Fibroblast of mammary gland (primary cell): ENCODE measurements at places on chromosomes 7 and 10.
A peak's percentile ranks its signal among the peaks of the same experiment; 100 is the strongest.

- no peak for DNase-seq
Observed at GRCh38 chr10:31612082-31612481, 293.1 kb downstream of the ZEB1 start.

GRCh38 chr10:8066797-8067196, 12.3 kb downstream of the GATA3 start:
- no peak for DNase-seq

GRCh38 chr7:26657206-26657641, 207.2 kb downstream of the SKAP2 start:
- DNase-seq = no peak

DNA sequence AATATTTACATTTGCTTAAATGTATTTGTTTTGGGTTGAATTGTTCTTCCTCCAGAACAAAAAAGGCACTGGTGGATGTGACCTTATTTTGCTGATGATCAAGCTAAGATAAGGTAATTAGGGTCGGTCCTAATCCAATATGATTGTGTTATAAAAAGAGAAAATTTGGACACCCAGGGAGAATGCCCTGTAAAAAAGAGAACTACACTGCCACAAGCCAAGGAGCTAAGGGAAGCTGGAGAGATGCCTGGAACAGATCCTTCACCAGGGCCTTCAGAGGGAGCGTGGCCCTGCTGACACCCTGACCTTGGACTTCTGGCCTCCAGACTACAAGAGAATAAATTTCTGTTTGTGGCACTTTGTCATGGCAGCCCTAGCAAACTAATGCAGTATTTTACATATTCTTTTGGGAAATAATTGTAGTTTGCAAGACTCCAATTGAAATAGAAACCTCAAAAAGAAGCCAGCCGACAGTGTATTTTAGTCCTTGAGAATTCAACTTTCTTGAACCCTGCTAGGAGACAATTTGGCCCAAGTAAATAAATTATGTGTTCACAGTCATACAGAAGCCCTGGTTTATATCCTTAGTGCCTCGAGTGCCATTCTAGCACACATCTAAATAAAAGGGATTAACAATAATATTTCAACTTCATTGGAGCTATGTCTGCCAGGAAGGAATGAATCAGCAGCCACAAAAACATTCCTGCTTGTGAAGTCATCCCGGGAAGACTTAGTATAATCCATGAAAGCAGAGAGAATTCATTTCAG, 164.6 kb downstream of the PKD1L1 start:
- DNase-seq = peak; percentile 96

DNA sequence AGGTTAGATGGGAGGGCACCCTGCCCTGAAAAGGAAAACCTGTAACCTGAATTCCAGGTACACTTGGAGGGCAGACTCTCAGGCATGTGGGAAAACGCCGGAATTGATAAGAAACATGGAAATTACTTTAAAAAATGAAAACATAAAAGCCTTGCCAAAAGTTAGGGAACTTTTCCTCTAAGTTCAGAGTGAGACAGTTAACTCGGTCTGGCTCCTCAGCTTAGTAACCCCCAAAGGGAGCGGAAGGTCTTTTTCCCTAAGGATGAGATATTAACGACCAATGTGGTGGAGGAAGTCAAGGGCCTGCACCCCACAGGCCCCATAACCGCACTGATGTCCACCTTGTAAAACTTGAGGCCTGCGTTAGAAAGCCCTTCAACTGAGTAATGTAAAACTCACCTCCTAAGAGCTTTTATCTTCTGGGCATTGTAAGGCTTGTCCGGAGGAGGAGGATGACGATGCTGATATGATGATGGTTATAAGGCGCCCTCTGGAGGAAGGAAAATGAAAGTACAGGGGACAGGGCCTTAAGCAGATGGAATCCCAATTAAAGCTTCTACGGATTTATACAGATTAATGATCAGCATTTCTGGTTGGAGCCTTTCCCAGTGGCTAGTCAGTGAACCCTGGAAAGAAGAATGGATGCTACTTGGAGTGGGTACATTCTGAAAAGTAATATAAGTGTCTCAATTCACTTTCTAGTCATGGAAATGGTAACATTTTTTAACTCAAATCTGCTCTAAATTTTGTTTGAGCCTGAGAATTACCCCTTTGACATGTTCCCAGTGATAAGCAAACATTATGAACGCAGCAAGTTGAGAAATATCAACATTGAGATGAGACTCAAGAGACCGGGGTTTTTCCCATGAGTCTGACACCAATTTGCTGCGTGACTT, 694 bp downstream of the COL1A2 start:
- DNase-seq = peak; percentile 93

DNA sequence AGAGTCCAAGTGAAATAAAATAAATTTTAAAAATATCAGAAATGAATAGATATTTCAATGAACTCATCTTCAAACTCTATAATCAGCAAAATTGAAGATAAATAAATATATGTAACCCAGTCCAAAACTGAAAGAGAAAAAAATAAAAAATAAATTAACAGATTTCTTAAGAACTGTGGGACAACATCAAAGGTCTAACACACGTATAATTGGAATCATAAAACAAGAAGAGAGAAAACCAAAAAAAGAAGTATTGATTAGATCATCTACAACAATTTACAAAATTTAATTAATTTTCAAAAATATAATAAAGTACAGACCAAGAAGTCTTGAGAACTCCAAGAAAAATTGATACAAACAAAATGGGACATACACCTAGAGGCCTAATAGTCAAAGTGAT, 625.8 kb upstream of the SORCS1 start:
- peak; percentile 6 for DNase-seq

DNA sequence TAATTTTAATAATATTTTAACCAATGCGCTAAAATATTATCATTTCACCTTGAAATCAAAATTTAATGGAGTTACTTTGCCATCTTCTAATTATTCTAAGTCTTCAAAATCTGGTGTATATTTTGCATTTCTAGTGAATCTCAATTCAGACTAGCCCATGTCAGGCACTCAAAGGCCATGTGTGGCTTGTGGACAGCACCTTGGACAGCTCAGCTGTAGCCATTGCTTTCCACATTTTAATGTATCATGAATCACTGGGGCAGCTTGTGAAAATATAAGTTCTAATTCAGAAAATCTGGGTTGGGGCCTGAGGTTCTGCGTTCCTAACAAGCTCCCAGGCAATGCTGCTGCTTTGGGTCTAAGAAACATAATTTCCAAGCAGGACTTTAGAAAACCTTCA, 57.2 kb downstream of the MGAM2 start:
- DNase-seq = no peak

DNA sequence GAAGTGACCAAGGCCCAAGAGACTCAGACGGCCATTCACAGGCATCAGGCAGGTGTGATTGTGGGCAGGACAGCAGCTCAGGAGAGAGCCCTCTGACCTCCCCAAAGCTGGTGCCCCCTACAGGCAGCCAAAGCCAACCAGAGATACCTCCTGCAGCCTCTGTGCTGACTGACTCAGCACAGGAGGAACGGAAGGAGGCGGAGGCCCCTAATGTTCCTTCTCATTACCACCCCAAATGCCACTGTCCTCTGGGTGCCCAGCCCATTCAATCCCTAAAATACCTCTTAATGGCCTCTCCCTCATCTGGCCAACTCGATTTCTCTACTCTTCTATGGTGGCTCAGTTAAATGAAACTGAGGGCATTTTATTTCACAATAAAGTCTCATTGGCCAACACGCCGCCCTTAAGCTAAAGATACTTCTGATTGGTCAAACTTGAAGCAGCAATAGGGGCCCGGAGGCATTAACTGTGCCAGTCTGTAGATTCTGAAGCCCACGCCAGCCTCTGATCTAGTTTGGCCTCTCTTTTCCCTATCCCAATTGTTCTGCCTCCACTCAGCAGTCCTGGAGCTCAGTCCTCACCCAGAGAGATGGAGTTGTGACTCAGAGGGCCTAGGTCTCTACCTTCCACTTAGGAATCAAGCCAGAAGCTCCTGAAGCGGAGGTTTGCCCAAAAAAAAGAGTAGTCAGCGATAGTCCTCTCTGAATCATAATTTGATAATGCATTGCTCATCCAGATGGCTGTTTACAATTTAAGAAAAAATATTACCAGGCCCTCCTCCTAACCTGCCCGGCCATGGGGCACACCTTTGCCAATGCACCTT, 1.2 kb downstream of the CYREN start:
- peak; percentile 65 for DNase-seq

DNA sequence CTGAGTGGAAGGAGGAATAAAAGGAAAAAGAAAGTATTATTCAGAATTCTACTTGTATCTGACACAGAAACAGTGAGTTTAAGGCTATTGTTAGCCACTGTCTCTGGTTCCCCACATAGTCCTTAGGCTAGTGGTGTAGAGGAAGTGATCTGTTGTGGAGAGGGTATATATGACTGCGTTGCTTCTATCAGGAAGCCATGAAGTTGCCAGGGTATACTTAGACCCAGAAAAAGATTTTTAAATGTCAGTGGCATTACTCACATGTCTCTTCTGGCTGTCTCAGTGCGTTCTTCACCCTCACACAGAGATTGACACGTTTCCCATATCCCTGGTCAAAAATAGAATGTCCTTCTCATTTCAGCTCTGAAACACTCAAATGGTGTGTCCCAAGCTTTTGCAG, 72.7 kb downstream of the SEM1 start:
- no peak for DNase-seq

DNA sequence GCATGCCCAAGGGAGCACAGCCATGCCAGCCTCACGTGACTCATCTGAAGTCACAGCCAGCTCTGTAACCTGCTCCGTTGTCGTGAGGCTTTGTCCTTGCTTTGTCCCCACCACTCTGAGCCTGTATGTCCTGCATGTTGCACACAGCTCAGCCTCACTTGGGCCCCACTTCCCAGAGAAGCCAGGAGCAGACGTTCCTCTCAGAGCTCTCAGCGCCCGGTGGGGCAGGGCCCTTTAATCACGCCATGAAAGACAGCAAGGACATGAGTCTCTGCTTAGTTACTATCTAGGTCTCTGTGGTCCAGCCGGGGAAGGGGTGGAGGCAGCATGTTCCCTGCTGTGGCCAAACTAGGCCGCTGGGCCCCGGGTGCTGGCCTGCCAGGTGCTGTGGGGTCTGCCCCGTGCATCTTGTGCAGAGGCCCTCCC, 127.4 kb upstream of the FAM20C start:
- no peak for DNase-seq

GRCh38 chr10:114550756-114551635, 107.1 kb downstream of the ABLIM1 start:
- peak; percentile 46 for DNase-seq
